Globus pallidus (tissue), 1 donor: ENCODE measurements at places on chromosomes 16 and 17.

DNA sequence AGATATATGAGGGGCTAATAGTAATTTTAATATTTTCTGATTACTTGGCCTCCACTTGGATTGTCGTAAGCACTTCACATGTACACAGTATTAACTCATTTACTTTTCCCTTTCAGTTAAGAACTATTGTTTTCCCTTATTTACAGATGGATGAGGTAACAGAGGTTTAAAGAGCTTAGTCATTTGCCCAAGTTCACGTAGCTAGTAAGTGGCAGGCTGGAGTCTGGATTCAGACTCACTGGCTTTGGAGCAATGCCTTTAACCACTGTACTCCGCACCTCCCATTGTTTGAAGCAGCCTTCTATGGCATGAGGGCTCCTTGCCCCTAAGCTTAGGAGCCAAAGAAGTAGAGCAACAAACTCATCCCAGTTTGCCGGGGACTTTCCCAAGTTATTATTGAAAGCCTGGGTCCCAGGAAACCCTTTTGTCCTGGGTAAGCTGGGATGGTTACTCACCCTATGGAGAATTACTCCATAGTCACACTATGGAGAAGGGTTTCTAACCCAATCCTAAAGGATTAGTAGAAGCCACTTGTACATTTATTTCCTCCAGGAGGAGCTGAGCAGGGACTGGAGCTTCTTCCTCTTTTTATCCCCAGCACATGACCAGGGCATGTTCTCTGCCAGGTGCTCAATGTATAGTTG, 12.3 kb downstream of the FOXL1 start:
- DNase-seq = no peak

DNA sequence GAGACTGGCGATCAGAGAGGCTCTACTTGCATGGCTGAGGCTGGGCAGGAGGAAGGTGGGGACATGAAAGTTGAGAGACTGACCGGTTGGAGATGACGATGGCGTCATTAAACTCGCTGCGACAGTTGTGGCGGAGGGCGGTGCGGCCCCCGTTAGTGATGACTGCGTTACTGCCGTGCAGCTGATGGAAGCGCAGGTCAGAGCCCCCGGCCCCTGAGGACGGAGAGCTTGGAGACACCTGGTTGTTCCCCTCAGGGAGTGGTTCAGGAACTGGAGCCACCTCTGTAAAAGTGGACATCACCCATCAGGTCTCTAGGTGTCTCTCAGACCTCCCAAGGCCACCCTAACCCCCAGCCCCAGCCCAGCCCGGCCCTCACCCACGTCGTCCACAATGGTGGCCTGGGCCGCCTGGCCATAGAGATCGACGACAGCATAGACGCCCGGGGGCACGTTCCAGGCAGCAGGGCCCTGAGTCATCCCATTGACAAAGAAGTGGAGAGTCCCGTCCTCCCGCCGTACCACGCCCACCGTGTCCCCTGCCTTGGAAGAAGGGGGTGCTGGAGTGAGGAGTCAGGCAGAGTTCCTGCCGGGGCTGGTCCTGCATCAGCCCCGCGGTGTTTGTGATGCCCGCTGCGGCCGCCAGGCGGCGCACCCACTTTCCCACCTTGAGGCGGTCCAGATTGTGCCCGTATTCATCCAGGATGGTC, 5.3 kb downstream of the NEURL4 start:
- DNase-seq = no peak

DNA sequence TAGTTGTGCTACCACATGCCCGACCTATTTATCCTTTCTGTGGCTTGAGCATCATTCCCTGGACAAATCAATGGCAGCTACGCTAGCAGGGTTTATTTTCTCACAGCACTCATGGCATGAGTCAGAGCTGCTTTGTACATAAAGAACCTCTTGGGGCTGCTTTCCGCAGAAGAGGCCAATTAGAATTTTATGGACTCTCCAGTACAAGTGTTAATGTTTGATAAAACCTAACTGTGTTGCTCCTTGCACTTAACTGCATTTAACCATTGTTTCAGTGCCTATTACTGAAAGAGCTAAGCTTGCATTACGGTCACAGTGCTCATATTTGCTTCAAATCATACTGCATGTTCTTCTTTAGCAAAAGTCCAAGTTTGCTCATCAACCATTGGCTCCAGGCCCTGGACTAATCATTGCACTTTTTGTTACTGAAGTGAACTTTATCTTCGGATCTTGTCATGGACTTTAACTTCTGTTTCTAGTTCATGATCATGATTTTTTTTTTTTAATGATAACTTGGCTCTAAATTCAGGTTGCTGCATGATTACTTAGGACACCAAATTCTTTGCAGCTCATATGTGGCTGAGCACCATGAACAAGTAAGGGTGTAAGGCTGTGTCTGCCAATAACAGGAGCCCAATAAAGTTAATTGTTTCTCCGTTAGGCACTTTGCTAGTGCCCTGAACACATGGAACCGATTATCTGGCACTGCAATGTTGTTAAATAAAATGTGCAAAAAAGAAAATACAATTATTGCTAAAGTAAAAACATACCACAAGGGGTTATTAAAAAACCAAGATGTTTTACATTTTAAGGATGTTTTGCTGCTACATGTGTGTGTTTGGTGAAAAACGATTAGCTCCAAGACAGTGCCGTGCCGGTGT, 492.2 kb downstream of the KCNJ2 start:
- no peak for DNase-seq

GRCh38 chr16:48347191-48347865, 37.9 kb downstream of the SIAH1 start:
- no peak for DNase-seq

- no peak for DNase-seq
Observed at GRCh38 chr16:30662449-30662848, 4.2 kb downstream of the FBRS start.

DNA sequence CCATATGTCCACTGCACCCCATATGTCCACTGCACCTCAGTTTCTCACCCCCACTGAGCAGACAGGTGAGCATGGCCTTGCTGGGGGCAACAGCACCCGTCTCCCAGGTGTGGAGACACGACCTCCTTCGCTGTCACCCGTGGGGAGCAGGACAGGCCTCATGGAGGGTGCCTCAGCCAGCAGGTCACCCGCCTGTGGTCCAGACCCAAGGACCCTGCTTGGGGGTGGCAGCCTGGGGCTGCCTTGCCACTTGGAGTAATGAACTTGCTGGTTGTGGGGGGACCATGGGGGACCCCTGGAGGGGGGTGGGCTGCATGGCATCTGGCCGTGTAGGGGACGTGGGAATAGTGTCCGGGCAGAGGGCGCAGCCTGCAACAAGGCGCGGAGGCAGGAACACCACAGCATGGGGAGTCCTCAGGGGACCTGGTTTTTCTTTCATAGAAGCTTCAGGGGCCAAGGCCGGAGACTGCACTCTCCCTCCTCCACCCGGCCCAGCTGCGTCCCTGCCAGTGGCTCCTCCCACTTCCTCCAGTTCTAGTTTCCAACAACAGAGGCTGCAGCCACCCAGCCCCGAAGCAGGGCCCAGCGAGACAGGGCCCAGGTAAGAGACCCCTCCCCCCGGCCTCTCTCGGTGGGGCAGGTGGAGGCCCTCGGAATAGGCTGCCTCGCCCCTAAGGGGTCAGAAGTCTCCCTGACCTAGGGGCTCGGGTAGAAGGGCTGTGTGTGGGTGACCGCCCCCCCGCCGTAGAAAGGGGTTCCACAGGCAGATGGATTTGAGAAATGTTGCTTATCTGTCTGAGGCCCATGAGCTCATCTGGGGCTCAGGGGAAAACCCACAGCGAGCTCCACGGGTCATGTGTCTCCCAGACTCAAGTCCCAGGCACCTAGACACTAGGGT, at the start of gene NHLRC4:
Gene NHLRC4, plus strand, starts transcription at position 531 of the 898 bp plus-strand sequence. CDS start 1,043 bp downstream, outside the sequence.
- no peak for DNase-seq

DNA sequence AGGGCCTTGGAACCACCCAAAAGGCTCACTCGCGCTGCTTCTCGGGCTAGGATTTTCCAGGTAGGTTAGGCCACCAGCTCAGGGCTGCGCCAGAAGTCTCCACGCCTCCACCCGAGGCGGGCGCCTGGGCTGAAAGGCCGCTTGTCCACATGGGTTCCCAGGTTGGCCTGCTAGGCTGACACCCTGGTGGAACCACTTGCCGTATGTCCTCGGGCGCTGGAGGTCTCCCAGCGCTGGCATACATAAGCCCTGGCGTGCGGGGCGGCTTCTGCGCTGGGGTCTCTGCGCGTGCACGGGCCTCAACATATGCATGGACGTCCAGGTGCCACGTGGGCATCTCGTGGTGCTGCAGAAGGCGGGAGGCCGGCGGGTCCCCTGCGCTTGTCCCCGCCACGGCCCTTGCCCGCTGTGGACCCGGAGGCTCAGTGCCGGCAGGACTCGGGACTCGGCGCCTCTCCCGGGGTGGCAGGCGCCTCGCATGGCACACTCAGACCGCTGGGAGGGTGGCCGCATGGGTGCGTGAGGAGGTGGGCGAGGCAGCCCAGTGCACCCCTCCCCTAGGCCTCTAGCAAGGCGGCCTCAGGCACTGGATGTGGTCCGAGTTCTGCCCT, 47.2 kb upstream of the ZNF629 start:
- no peak for DNase-seq

DNA sequence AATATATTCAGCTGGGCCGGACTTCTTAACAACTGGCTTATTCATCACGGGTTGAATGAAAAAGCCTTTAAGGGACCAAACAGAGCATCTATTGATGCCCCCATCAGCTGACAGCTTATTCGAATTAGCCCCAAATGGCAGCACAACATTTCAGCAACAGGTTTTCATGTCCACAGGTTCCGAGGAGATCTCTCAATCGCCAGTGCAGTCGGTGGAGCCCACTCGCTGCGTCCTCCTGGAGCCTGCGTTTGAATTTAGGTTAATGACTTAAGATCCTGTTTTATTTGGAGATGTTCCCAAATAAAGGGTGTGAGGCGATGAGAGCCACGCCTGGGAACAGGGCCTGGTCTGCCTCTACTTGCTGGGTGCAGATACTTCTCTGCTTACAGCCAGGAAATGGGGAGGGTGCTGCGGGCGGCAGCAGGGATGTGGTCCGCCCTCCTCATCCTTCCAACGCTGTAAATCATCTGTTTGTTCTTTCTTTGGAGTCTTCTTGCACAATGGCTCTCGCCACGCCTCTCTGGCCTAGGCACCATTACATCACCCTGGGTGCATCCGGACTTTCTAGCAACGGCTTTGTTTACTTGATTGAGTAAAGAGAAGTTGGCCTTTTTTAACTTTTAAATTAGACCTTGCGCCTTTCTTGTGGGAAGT, 22.6 kb downstream of the NDE1 start:
- DNase-seq = peak; percentile 97

- no peak for DNase-seq
Observed at GRCh38 chr17:79045001-79045729, 21.2 kb downstream of the C1QTNF1 start.

GRCh38 chr16:76947749-76948148, 243.2 kb upstream of the MON1B start:
- peak; percentile 3 for DNase-seq

DNA sequence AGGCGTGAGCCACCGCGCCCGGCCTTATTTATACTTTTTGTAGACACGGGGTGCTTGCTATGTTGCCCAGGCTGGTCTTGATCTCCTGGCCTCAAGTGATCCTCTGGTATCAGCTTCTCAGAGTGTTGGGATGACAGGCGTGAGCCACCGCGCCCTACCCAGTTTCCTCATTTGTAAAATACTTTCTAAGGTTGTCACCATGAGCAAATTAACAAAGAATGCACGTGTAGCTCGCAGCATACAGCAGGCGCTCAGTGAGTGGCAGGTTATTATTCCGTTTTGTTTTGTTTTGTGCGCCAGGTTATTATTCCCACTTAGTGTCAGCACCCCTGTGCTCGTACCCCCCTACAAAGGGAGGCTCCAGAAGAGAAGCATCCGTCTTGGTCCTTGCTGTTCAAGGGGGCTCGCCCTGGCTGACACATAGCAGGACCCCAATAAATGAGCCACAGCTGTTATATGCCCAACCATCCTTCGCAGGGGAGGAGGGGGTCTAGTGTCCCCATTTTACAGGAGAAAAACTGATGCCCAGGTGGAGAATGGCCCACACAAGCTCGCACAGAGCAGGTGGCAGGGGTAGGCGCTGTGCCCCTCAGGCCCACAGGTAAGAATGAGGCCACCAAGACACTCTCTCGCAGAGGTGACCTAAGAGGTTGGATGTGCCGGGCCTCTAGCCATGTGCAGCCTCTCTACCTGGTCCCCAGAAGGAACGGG, 686 bp upstream of the MIEF2 start:
- no peak for DNase-seq

DNA sequence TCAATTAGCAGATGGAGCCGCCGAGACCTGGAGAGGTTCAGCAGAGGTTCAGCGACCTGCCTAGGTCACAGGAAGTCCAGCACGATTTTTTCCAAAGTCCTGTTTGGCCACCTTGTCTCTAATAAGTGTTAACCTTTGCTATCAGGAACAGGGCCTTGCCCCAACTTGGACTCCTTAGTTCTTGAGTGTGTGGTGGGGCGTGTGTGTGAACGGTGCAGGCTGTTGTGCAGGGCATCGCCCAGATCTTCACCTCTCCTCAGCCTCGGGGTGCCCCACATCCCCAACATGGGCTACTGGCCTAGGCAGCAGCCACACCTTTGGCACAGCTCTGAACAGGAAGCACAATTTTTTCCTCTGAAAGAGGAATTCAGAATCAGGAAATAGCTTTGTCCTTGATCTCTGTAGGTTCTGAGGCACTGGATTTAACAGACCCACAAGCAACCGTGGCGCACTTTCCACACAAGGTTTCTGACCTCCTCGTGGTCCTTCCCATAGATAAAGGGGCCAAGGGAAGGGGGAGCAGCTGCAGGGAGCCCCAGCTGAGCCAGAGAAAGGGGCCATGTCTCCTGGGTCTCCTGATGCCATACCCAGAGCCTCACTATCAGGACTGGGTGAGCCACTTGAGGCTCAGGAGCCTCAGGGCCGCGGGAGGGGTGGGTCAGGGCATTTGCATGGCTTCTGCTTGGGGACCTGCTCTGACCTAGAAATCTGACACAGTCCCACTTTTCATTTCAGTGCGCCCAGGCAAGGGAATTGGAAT, 10.4 kb downstream of the MPRIP start:
- no peak for DNase-seq

GRCh38 chr17:81994593-81995462, 17.4 kb downstream of the ASPSCR1 start:
- DNase-seq = no peak

GRCh38 chr17:79005063-79005861, 4.3 kb downstream of the CANT1 start:
- DNase-seq = no peak
